ENCODE measurements at places on chromosomes 4 and X.
A peak's percentile ranks its signal among the peaks of the same experiment; 100 is the strongest.

DNA sequence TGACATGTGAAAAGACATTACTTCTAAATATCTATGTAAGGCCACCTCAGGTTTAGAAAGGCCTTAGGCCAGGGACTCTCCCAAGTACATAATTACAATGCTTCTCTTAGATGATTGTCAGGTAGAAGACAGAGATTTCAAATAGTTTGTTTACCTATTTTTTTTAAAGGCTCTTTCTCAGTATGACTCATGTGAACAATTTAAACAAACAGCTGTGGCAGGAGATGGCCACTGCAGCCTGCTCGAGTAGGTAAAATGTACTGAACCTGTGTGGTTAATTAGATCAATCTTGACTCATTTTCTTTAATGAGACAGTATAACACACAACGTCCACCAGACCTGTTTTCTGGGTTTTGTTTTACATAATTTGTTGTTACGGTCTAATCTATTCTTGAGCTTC, 50.2 kb downstream of the LEF1 start:
- DNase-seq: no peak

- DNase-seq: no peak
Measured at GRCh38 chr4:141658309-141658708, 21.9 kb downstream of the IL15 start.

DNA sequence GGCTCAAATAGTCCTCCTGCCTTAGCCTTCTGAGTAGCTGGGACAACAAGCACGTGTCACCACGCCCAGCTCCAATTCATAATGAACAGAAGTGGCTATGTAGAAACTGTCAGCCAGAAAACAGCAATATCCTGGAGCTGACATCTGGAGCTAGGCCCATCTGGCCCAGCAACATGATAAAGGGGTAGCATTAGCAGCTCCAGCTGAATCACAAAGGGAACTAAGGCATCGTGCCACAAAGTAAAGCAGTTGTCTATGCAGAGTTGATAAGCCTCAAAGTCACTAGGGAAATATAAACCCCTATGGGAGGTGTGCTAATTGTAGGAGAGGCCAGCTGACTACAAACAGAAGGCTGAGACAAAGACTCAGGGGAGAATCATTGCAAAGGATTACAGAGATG, 270.5 kb upstream of the GPC4 start:
- DNase-seq: no peak

- DNase-seq: no peak
Measured at GRCh38 chr4:829291-829690, 3.4 kb upstream of the CPLX1 start.

DNA sequence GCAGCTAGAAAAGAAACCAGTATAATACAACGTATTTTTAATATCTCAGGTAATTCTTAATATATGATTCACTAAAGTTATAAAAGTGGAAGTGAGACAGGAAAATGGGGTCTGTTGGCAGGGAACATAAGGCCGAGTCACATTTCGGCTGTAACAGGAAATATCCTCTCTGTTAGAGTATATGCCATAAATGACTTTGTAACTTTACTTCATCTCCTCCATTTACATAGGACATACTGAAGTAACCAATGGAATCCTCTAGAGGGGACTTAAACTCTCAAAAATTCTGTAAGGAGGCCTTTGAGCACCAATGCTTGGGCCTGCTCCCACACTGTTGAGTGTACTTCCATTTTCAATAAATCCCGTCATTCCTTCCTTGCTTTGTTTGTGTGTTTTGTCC, 71.3 kb downstream of the ANKRD17 start:
- DNase-seq: no peak

DNA sequence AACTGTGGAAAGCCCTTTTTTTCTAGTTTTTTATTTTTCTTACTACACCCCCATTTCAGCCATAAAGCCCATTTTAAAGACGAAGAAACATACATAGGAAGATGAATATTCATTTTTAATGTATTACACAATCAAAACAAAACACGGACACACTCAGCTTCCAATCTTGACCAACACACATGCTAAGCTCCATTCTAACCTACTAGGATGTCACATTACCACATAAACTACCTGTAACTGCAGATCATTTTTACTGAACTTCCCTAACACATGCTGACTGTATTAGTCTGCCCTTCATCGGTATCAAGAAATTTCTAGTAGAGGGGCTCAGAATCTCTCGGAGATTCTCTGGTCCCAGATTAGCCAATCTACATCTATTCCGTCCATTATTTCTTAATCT, 1.8 kb downstream of the CCNI start:
- no peak for DNase-seq

GRCh38 chr4:41573502-41574001, 35.6 kb downstream of the LIMCH1 start:
- DNase-seq: no peak

DNA sequence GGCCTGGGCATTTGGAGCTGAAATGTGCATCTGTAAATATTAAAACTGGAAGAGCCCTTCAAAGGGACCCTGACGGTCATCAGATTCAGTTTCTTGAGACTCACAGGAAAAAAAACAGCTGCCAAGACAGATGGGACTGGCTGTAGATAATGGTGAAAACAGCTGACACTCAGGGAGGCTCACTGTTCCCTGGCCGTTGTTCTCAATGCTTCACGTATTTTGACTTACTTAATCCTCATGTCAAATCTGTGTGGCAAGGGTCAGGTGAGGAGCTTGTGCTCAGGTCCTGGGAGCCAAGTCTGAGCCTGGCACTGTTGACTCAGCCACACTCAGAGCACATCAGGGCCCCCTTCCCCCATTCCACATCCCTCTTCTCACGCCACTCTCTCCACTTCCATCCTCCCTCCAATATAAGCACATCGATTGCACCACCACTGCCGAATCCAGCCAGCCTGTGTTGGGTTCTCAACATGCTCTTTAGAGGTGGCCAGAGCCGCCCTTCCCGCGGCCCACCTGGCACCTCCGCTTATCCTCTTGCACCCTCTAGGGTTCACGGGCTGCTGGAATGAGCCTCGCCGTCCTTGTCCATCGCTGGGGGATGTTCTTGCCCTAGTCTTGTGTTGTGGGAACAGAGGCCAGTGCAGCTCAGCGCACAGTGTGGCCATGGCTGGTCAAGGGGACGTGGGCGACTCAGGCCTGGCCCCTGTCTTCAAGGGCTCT, 40.1 kb downstream of the EVC start:
- no peak for DNase-seq

DNA sequence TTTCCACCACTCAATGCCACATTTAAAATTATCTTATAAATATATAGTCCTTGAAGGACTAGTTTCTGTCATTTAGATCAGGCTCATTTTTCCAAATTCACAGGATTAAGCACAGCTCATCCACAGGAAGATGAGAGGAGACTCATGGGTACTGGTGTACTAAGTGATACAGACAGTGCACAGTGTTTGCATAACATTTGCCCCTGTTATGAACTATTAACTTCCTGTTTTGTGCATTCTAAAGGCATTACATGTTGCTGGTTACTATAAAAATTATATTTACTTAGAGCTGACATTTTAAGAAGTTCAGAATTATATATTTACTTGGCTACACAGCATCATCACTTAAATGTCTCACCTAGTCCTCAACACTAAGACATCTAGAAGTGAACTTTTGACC, 772.0 kb downstream of the TECRL start:
- DNase-seq: no peak

DNA sequence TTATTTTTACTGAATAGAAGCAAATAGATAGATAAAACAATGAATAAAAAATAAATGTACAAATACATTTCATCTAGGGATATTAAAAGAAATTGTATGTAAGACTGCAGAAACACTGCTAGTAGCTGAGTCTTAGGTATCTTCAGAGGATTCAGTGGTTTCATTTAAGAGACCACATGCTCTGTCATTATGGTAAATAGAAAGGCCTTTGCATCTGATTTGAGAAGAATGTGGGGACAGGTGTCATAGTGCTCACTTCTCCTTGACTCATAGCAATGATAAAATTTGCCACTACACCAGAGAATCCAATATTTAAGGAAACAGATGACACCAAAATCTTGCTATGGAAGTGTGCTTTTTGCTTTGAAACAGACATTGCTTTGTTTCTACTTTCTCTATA, 59.8 kb upstream of the PPP1R2C start:
- DNase-seq: no peak

DNA sequence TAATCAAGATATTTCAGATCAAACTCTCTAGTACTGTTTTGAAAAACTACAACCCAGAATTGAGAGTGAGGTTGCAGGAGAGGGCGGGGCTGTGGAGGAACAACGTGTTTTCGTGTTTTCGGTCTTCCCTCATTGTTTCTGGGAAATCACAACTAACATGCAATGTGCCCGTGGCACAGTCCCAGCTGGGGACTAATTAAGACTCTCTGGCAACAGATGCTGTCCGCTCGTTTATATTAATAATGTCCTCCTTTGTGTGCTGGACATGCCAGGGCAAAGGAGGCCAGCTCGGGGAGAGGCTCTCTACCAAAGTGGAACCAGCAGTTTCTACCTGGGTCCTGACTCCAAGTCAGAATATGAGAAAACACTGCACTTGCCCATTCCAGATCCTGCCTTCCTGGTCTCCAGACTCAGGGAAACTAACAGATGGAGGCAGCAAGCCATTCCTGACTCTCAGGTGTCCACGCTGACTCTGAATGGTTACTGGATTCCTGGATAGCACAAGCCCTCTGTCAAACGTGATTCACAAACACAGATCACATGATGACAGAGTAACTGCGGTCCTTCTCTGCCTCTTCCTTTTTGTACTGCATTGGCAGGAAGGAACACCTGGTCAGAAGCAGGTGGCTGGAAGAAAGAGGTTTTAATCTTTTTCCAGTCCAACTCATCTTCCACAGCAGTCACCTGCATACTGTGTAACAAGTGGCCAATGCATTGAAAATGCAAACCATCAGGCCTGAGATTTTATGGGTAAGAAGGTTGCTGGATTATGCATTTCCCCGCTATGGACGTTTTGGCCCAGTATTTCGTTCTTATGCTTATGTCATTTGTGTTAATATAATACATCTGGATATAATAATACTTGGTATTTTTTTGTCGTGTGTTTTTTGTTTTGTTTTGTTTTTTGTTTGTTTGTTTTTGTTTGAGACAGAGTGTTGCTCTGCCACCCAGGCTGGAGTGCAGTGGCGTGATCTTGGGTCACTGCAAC, 65.0 kb downstream of the COQ2 start:
- no peak for DNase-seq

DNA sequence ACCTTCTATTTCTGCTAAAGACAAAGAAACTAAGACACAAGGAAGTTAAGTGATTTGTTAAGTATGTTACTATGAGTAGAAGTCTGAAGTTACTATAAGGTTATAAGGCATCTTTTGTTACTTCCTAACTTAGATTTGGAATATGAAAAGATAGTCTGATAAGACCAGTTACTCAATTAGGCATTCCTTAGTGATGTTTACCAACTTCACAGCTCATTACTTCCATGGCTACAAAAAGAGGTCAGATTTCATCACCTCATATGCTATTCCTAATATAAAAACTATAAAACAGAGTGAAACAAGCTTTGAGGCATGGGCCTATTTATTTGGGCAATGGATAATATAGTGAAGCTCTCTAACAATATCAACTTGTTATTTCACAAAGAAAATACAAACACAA, 143.1 kb downstream of the TBCK start:
- no peak for DNase-seq

GRCh38 chrX:33892670-33893069, 239.4 kb downstream of the FAM47A start:
- DNase-seq: no peak

GRCh38 chrX:113157496-113157895, 316.9 kb upstream of the AMOT start:
- DNase-seq: no peak

DNA sequence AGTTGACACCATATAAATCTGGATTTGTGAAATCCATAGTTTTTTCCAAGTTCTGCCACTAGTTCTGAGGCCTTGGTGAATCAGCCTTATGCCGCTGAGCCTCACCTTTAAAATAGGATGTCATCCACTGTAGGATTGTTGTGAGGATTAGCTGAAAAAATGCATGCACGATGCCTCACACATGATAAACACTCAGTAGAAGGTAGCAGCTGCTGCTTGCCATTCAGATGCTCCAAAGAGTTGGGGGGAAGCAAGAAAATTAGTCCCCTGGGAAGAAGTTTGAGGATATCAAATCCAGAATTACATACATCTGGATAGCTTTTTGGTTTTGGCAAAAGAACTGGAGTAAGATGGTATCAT, 7.4 kb downstream of the MMAA start:
- DNase-seq: no peak

GRCh38 chr4:156952078-156952759, 19.4 kb downstream of the PDGFC start:
- no peak for DNase-seq

DNA sequence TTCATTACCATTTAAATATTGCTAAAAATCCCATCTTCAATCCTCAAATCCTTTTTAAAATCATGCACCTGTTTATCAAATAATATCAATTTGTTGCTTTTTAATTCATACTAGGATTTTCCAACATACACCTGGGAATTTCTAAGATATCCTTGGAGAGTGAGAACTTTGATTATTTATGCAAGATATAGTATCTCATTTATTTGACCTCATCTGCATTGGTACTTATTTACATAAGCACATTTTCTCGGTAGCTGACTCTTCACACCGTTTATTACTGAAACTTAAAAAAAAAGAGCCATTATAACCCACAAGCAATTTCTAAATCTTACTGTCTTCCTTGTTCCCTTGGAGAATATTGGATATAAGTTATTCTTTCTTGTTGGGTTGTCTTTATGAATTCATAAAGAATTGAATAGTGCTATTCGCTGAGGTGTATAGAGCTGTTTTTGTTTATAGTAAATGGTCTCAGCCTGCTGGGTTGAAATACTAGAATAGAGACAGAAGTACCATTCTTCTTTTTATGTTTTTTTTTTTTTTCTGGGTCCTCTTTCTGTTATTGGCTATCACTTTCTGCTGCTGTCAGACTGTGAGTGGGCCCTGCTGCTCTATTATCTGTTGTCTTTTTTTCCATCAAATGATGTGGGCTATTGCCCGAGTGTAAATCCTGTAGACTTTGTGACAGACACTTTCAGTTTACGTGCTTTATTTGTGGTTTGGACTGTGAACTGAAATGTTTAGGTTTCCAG, 2.9 kb downstream of the UGT8 start:
- DNase-seq: peak; percentile 32

DNA sequence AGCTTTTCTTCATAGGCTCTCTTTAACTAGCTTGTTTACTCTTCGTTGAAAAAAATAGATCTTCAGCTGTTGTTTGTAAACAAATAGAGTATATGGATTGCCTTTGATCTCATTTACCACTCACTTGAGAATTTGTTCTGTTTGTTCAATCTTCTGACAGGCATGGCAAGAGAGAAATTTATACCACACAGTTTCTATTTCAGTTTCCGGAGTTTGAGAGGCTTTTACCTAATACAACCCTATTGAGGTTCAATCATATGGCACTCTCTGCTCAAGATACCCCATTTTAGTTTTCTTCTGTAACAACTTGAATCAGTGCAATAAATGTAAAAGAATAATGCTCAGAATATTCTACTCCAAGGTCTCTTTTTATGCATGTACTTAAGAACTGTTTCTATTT, 148.0 kb downstream of the EMCN start:
- no peak for DNase-seq

DNA sequence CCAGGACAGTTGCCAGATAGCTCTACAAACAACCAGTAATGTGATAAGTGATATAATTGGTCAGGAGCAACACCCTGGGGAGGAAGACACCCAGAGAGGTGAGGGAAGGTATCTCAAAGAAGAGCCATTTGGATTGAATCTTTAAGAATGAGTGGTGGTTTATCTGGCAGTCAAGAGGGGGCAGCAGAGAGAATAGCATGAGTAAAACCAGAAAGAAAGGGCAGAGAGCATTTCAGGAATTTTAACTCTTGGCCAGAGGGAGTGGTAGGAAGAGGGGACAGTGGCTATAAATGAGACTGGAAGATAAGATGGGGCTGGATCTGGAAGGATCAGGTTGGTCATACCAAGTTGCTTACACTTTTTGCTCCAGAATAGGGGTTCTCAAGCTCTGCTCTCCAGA, 5.9 kb upstream of the SEPTIN6 start:
- no peak for DNase-seq

All from stimulated activated naive B cell treated with anti-CD40 and anti-IgM and Interleukin-4, amounts not matched to agents 10 μg/mL and 1 μg/mL and 100 μg/mL, for 72 hours (primary cell).